ENCODE measurements at places on chromosomes 4 and X. TPM values are rescaled to one million over a fixed set of nuclear protein-coding genes. Genes with fewer than 3 reads are reported as not detected.

CCKAR gene
- not detected for total RNA-seq

L1CAM gene
- total RNA-seq, result 1.6 TPM

HAND2 gene
- total RNA-seq, result 1.0 TPM

AP1S2 gene
- 28.2 TPM for total RNA-seq

RAB40A gene
- total RNA-seq, result 0.52 TPM

CT45A1 gene
- total RNA-seq, result not detected

GYPB gene
- total RNA-seq, result 30.3 TPM

NPY1R gene
- total RNA-seq, result 9.9 TPM

HERC5 gene
- 5.7 TPM for total RNA-seq

PTTG2 gene
- 0.52 TPM for total RNA-seq

BEX5 gene
- 0.52 TPM for total RNA-seq

HSFX3 gene
- total RNA-seq, result not detected

POF1B gene
- under 0.01 TPM for total RNA-seq

ZCCHC12 gene
- 1.0 TPM for total RNA-seq

ASMT gene
- total RNA-seq, result not detected

ACE2 gene
- total RNA-seq, result not detected

MAGEB10 gene
- not detected for total RNA-seq

GPRASP2 gene
- total RNA-seq, result 28.2 TPM

PHOX2B gene
- total RNA-seq, result not detected

CYBB gene
- 41.2 TPM for total RNA-seq

MAOB gene
- total RNA-seq, result 1.0 TPM

PAGE2 gene
- total RNA-seq, result not detected

TMSB15A gene
- total RNA-seq, result 6.3 TPM

FMR1 gene
- total RNA-seq, result 33.9 TPM

ARHGAP36 gene
- 292 TPM for total RNA-seq

MSX1 gene
- 1.6 TPM for total RNA-seq

TRAM1L1 gene
- 5.7 TPM for total RNA-seq

FGF5 gene
- total RNA-seq, result 0.52 TPM

GATA1 gene
- total RNA-seq, result 1.6 TPM

TMEM187 gene
- total RNA-seq, result 2.1 TPM

PNMA6F gene
- total RNA-seq, result not detected

SLC10A6 gene
- total RNA-seq, result 0.52 TPM

F11 gene
- total RNA-seq, result not detected

AMOT gene
- 30.8 TPM for total RNA-seq

ADH1B gene
- total RNA-seq, result 33.4 TPM

MAGEE2 gene
- total RNA-seq, result not detected

GC gene
- not detected for total RNA-seq

ZFP42 gene
- total RNA-seq, result not detected

AFM gene
- total RNA-seq, result not detected

GAGE12J gene
- not detected for total RNA-seq

PHEX gene
- total RNA-seq, result 4.2 TPM

LRAT gene
- under 0.01 TPM for total RNA-seq

HEPH gene
- 8.4 TPM for total RNA-seq

SORBS2 gene
- 14.1 TPM for total RNA-seq

ADH1A gene
- 0.52 TPM for total RNA-seq

MAOA gene
- 1.6 TPM for total RNA-seq

PARM1 gene
- 28.7 TPM for total RNA-seq

ZFP92 gene
- total RNA-seq, result 1.0 TPM

CXorf49 gene
- not detected for total RNA-seq

PRIMPOL gene
- 48.0 TPM for total RNA-seq

VSIG1 gene
- not detected for total RNA-seq

INTS6L gene
- total RNA-seq, result 11.5 TPM

LPAR4 gene
- 8.9 TPM for total RNA-seq

PITX2 gene
- 16.2 TPM for total RNA-seq

MAGEB2 gene
- total RNA-seq, result not detected

Data from skeletal muscle tissue (tissue), 5 donors.